ENCODE measurements at places on chromosomes 12 and 14.

DNA sequence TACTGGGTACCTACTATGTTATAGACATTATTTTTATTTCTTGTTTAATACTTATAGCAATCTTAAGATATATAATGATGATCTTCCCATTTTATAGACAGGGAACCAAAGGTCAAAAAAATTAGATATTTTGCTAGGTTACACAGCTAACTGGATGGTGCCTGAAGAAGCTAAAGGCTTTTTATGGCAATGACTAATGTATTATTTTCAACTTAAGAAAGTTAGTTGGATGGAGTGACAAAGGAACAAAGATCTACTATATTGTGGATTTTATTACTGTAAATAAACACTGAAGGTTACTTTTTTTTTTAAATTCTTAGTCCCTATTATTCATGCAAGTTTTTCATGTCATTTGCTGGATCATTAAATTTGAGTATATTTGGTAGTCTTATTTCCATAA is 227.9 kb downstream of the GPHN start:
- no peak for DNase-seq

DNA sequence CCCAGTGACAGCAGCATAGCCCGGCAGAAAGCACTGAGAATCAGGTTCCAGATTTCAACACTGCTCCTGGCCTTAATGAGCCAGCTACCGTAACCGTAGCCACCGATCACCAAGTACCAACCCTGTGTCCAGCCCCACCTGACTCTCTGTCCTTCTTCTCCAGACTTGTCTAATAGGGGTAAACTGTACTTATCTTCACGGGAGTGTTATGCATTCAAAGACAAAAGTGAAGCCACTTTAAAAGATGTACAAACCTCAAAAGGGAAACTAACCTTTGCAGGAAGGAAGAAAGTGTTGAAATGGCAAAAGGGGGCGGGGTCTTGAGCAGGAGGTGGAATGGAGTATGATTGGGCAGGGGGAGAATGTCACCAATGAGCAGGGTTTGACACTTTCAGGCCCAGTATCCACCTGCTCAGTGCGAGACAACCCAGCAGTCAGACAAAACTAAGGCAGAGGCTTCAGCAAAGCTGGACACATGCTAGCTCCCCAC is 226.1 kb downstream of the CHST11 start:
- no peak for DNase-seq

GRCh38 chr12:27064397-27065342 is 17.7 kb downstream of the C12orf71 start:
- no peak for DNase-seq

- DNase-seq, result no peak
Measured at GRCh38 chr12:112900298-112901145, 6.2 kb upstream of the OAS1 start.

- no peak for DNase-seq
Measured at GRCh38 chr12:80045594-80045993, 53.7 kb upstream of the OTOGL start.

GRCh38 chr12:121120323-121120722 is 12.4 kb upstream of the P2RX7 start:
- DNase-seq, result no peak

DNA sequence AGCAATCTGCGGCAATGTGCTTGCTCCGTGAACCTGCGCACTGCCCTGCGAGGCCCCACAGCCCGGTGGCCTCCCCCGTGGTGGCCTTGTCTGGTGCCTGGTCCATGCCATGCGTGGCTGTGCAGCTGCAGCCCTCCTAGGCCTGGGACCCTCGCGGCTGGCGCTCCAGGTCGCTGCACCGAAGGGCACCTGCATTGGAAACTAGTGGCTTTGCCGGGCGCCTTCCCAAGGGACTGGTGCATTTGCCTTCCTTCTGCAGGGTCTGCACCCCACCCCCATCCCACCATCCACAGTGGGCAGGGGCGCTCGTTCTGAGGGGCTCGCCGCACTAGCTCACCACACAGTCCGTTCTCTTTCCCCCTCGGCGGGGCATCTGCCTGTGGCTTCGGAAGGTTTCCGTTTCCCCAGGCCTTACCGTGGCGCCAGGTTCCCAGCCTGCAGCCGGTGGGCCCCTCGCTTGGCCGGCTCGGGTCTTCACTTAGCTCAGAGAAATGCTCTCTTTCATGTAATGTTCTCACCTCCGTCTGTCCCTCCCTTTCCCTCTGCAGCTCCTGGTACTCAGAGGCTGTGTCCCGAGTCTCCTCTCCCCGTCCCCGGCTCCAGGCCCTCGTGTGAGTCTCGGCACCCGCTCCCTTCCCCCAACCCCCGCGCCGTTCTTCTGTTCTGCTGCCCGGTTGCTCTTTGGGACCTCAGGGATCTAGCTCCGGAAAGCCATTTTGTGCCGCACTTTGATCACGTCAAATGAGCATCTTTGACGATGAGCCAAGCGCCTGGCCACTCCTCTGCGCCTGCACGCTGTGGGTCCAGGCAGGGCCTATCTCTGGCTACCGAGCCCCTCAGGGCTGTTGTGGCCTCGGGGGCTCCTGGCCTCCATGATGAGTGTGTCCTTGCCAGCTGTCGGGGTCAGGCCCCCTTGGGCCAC is 31.9 kb downstream of the JAG2 start:
- no peak for DNase-seq

- DNase-seq, result no peak
Measured at GRCh38 chr14:98912655-98913054, 359.3 kb downstream of the BCL11B start.

- no peak for DNase-seq
Measured at GRCh38 chr12:40446385-40446784, 221.6 kb downstream of the LRRK2 start.

DNA sequence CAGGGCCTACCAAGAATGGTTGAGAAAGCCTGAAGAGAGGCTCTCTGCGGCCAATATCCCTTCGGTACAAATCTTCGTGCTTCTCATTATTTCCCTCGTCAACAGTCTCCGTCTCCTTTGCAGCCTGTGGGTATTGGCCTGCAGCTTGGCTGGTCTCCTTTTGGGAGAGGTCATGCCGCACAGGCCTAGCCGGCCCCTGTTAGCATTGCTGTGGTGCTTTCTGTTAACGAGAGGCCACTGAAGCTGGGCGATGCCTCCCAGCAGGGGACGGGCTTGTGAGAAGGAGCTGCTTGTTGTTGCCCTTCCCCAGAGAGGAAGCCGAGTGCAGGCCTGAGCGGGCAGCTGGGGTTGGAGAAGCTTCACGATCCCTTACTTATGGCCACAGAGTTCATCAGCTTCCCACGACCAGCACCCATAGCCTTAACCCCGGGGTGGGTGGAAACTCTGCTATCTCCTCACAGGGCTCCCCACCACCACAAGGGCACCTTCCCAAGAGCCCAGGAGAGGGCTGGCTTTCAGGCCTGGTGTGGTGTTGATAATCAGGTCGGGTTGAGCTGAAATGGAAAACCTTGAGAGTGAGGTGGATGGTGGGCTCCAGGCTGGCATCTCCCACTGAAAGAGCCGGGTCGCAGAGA is 228.6 kb downstream of the ZFP36L1 start:
- no peak for DNase-seq

DNA sequence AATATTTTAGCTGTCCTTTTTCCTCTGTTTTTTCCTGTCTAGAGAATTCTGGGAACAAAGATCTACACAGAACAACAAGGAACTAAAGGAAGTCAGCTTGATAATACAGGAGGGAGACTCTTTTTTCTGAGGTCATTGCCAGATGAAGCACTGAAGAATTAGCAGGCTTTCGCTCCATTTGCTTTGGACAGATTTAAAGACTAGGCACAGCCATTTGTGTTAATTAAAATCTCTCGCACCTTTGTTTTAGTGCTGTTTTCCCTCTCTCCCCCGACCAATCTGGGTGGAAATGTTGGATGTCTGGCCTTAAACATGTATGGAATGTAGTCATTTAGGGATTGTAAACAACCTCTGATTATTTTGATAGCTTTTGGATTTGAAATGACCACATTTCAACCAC is 9.6 kb upstream of the GPHN start:
- DNase-seq, result no peak

DNA sequence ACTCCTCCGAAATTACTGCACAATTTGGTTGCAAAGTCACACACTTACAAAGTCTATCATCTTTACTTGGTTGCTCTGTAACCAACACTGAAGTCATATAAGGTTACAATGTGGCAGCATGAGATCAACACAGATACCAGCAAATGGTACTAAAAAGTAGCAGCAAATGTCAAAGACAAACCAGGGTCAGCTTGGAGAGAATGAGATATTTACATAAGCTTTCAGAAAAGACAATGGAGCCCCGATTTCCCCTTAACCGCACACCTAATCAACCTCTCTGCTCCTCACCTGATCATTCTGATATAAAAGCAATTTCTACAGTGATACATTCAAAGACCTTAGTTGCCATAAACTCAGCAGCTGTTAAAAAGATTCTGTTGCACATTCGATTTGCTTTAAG is 76.4 kb upstream of the FOXN3 start:
- DNase-seq, result no peak

DNA sequence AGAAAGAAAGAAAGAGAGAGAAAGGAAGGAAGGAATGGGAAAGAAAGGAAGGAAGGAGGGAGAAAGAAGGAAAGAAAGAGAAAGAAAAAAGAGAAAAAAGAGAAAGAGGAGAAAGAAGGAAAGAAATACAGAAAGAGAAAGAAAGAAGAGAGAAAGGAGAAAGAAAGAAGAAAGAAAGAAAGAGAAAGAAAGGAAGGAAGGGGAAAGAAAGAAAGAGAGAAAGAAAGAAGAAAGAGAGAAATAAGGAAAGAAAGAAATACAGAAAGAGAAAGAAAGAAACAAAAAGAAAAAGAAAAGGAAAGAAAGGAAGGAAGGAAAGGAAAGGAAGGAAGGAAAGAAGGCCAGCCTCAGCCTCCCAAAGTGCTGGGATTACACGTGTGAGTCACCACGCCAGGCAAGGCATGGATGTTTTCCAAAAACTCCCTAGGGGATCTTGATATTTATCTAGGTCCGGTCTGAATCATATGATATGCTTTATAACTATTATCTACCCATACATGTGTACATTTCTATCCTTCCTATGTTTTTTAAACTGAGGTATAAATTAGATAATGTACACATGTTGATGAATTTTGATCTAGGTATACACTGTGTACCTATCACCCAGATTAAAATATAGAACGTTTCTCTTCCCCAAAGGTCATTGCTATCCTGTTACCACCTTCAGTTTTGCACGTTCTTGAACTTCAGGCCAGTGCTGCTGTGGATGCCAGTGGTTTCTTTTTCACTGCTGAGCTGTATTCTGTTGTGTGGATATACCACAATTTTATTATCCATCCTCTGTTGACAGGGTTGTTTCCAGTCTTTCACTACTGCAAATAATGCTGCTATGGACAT is 177.9 kb downstream of the RBM19 start:
- DNase-seq, result no peak

DNA sequence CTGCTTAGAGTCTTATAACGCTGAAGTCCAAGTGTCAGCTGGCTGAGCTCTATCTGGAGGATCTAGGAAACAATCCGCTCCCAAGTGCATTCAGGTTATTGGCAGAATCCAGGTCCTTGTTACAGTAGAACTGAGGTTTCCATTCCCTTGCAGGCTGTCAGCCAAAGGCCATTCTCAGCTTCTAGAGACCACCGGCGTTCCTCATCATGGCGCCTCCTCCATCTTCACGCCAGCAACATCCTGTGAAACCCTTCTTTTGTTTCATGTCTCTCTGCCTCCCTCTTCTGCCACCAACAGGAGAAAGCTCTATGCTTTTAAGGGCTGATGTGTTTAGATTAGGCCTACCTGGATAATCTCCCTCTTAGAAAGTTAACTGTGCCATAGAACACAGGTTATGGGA is 133.0 kb upstream of the RASSF8 start:
- DNase-seq, result no peak

DNA sequence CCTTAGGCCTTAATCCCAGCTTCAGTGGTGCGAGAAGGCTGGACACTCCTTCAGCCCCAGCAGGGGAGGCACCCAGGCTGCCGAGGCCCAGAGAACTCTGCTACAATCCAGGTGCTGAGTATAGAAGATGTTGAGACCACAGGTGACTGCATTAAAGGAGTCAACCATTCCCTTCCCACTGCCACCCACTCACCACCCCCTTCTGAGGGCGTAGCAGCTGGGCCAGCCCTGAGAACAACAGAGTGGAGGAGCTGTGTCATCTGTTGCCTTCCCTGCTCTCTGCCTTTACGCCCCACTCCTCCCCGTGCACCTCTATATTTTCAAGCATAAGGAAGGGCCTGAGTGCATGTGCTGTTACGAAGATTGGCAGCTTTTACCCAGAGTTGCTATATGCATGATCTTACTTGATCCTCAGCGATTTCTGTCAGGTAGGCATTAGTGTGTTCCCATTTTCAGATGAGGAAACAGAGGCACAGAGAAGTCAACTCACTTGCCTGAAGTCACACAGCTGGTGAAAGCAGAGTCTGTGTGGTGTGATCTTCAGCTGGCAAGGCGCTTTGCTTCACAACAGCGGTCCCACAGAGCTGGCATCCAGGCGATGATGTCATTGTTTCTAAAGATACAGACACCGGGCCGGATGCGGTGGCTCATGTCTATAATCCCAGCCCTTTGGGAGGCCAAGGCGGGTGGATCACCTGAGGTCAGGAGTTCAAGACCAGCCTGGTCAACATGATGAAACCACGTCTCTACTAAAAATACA is 46.7 kb downstream of the RIN3 start:
- DNase-seq, result no peak

- DNase-seq, result no peak
Measured at GRCh38 chr14:32733015-32733414, 205.7 kb upstream of the NPAS3 start.

DNA sequence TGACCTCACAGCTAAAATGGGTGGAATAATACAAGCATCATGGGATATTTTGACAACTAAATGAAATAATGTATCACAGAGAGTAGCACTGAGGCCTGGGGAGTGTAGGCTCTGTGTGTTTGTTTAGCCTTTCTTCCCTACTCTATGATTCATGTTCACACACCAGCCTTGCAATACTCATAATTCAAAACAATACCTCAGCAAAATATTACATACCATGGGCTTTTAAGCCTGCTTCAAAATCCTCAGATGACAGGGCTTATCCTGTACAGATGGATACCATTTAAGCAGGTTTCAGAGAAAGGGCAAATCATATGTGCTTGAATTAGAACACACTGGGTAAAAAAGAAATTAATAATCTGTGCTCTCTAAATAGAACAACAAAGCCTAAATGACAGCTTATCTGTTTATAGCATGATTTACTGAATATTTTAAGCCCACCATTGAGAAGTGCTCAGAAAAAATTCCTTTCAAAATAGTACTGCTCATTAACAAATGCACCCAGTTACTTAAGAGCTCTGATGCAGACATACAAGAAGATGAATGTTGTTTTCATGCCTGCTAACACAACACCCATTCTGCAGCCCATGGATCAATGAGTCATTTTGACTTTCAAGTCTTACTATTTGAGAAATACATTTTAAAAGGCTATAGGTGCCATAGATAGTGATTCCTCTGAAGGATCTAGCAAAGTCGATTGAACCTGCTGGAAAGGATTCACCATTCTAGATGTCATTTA is 84.9 kb upstream of the ADAMTS20 start:
- DNase-seq, result no peak

GRCh38 chr12:83537428-83538053 is 850.8 kb downstream of the TMTC2 start:
- DNase-seq, result no peak

All from left ventricle myocardium inferior (tissue), 1 donor.